NCI-H187 treated with DMSO at 0.1 percent for 48 hours (cell line): ENCODE measurements at places on chromosomes 5 and 9.

- no peak for DNase-seq
These were observed 108.9 kb upstream of the CHD1 start for GRCh38 chr5:99037668-99038067.

DNA sequence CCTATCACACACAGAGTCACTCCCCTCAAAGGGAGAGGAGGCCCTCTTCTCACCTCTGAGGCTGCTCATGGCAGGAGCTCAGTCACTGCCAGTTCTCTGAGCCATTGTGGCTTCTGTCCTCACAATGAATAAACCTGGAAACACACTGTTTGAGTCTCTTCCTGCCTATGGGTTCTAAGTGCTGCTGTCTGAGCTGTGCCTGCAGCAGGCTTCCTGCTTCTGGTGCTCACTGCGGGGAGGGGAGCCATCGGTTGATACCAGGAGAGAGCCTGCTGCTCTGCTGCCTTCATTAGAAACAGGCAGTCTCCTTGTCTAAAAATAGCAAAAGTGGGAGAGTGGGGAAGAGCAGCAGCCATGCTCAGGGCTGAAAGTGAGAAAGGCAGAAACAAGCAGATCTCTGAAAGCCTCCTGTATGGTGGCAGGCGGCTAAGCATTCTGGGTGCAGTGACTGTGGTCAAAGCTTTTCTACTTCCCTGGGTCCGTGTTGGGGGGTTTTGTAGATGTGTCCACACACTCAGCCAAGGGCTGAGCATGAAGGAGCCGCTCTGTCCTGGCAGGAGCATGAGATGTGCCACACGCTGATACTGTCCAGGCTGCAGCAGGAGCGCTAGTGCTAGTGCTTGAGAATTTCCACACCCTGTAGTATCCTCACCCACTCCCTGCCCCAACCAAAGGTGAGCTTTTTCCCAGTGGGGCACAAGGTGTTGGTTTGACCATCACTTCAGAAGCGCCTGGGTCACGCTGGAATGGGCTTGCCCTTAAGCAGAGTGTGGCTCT lies 34.2 kb downstream of the PRKACG start:
- no peak for DNase-seq

DNA sequence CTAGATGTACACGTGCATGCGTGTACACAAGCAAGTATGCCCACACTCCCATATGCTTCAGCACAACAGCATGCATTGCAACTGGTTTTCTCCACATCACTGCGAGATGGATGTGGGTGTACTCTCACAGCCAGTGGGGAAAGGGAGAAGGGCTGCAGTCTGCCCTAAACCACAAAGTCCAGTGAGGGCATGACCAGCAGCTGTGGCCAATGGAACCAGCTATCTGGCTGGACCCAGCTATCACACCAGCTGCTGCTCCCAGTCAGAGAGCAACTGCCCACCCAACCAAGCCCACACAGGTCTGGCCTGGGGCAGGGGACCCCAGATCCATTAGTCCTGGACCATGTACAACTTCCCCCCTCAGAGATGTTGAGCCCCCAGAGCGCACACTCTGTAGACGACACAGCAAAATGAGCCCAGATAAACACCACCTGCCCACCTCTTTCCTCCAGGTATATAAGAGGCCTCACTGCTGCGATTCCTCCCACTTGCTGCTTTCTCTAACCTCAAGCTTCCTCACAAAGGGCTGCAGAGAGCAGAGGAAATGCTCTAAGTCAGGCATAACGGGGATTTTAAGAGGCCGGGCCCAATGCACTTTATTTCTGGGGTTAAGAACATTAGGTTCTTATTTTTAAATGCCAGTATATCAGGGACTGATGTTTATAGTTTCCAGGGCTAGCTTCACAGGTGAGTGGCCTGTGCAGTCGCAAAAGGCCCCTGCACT lies 39.0 kb downstream of the SHB start:
- no peak for DNase-seq

DNA sequence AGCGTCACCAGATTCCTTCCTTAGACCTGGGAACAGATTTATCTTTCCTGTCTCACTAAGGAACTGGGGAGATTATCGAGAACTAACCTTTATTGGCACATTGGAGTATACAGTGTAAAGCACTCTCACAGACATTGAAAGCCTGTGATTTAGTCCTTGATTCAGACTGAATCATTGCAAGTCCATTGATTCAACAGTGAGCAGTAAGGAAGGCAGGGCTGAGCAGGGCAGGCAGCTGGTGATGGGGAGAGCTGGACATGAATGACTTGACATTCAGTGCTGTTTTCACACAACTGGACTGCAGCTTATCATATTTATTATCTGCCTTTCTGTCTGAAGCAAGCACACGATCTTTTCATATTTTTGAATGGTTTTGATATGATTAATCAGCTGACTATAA lies 16.2 kb downstream of the ISOC1 start:
- DNase-seq = no peak

DNA sequence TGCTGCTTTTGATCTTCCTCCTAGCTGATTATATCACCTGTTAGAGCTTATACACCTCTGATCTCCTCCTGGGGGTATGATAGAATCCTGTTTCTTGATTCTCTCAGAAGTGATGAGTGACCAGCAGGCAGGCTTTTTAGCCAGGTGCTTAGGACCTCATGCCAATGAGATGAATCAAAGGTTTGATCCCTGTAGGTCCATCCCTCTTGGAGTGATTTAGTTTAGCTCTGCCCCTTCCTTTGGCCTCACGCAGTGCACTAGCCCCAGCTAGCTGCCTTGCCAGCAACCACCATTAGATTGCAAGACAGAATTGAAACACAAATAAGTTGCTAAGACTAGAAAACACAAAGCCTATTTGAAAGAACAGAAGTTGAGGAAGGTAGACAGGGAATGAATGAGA lies 84.4 kb downstream of the ZSWIM6 start:
- DNase-seq = no peak

DNA sequence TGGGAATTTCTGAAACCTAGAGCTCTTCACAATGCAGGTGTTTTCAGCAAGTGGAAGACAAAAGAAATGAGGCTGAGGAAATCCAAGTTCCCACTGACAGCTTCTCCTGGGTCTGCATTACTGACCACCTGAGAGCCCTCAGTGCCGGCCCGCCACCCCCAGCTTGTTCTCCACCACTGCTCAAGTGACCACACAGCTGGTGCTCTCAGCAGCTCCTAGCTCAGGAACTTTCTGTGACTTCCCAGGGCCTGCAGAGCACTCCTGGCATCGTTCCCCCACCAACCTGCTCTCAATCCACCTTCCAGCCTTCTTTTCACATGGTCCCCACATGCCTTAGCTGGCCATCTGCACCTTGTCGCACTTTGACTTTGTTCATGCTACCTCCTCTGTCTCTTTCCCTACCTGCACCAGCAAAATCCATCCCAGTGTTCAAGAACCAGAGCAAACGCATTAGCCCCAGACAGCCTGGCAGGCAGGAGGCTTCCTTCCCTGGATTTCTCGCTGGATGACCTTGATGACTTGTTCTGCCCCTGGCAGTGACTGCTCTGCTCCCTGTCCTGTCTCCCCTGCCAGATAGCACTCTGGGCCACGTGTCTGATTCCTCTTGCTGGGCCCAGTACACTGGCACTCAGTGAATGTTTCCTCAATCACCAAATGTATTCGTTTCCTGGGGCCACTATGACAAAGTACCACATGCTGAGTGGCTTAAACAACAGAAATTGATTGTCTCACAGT lies 35.1 kb upstream of the NANS start:
- no peak for DNase-seq

GRCh38 chr5:127899214-127899610 lies 184.4 kb upstream of the SLC12A2 start:
- no peak for DNase-seq

DNA sequence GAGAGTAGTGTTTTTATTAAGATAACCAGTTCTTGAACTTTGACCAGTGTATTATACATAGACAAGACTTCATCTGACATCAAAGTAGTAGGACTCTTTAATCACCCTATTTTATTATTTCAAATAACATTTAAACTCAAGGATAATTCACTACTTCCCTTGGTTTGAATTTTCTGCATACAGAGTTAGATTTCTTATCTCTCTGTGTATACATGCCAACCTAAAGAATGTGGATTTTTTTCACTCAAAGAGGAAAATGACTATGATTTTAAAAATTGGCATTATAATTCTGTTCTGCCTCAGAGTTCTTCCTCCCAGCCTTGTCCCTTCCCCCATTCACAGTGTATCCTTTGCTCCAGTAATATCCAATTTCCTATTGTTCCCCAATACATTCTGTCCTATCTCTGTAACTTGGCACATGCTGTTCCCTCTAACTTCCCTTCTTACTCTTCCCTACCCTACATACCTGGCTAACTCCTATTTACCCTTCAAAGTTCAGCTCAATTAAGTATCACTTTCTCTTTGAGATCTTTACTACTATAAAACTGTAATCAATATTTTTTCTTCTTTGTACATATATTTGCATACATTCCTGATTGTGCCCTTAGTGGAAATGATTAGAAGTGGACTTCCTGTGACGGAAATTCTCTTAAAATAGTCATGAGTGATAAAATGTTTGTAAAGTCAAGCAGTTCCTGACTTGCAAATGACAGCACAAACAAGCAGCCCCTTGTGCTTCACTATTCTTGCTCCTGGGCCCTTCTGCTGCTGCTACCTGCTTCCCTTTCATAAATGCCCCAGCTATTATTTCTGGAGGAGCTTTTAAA lies 38.1 kb upstream of the DENND4C start:
- DNase-seq = no peak

DNA sequence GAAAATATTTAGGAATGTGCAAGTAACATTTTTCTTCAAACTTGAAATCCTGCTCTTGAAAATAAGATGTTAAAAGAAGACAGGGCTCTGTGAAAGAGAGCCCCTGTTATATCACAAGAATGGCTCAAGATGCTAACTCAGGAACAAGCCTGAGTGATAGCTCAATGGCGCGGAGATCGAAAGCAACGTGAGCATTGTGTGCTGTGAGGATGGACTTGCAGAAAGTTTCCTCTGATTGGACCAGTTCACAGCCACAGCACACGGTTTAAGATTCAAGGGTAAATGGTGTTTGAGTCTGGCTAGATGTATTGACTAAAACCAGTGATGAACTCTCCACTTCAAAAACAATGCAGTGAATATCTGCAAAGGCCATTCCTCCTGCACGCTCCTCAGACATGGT lies 2387.0 kb downstream of the MAT2B start:
- DNase-seq = no peak

DNA sequence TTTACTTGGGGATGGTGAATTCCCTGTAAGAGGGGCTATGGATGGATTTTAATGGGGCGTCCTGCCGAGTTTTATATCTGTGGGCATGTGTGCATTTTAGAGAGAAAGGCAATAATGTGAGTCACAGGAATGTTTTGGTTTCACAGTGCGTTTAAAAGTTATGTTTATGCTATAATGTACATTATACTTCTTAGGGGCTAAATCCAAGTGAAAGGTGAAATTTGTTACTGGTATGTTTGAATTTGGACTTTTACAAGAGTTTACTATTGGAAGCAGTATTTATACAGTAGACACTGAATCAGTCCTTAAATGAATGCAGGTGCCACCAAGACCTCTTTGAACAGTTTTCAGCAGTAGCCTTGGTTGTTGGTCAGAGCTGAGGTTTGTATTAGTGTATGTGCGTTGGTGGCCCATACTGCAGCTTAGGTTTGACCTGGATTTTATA lies 5.6 kb downstream of the JMY start:
- no peak for DNase-seq

- DNase-seq = no peak
These were observed 7.3 kb downstream of the CRHBP start for GRCh38 chr5:76960004-76960625.

DNA sequence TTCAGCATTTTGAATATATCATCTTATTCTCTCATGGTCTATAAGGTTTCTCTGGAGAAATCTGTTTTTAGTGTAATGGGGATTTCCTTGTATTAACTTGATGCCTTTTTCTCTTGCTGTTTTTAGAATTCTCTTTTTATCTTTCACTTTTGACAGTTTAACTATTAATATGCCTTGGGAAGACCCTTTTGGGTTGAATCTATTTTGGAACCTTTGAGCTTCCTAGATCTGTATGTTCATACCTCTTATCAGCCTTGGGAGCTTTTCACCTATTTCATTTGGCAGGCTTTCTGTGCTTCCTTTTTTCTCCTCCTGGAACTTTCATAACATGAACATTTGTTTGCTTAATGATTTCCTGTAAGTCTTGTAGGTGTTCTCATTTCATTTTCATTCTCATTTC lies 22.2 kb downstream of the RCL1 start:
- DNase-seq = no peak

- no peak for DNase-seq
These were observed 207.5 kb upstream of the OTULINL start for GRCh38 chr5:14374100-14374499.

DNA sequence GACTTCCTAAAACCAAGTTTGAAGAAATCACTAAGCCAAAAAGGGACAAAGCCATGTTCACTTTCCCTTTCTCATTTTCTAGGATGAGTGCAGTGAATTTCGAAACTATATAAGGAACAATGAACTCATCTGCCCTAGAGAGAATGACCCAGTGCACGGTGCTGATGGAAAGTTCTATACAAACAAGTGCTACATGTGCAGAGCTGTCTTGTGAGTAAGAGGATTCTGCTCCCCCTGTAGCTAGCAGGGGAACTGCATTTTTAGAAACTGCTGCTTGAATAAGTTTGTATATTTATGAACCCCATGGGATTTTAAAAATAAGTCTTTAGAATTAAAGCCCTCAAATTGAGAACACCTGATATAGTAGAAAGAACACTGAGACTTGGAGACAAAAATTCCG lies 42.7 kb upstream of the SPINK14 start:
- DNase-seq = no peak

GRCh38 chr5:168651648-168652047 lies 72.5 kb upstream of the PANK3 start:
- DNase-seq = no peak

GRCh38 chr9:91103931-91104330 lies 257.8 kb downstream of the AUH start:
- no peak for DNase-seq

DNA sequence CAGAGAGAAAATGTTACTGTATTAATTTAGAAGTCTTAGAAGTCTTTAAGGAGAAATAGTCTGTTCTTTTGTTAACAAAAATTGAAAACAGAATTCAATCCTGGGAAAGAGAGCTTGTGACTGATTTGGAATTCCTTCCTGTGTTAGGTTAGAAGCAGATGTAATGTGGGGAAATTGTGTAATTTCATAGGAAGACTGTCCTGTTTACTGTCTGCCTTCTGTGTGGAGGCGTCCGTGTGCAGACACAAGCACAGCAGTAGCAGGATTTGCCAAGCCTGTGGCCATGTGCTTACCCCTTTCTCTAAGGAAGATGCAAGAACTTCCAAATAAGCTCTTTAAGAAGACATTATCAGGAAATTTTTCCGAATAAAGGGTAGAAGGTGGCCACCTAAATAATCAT lies 36.7 kb upstream of the F2R start:
- no peak for DNase-seq

- DNase-seq = no peak
These were observed 165.6 kb downstream of the MACROH2A1 start for GRCh38 chr5:135233477-135233876.
